Fibroblast of skin of right biceps (primary cell): ENCODE measurements at places on chromosomes 3 and 15.

GRCh38 chr3:137771401-137772213 is 7.5 kb downstream of the SOX14 start:
- no peak for DNase-seq

DNA sequence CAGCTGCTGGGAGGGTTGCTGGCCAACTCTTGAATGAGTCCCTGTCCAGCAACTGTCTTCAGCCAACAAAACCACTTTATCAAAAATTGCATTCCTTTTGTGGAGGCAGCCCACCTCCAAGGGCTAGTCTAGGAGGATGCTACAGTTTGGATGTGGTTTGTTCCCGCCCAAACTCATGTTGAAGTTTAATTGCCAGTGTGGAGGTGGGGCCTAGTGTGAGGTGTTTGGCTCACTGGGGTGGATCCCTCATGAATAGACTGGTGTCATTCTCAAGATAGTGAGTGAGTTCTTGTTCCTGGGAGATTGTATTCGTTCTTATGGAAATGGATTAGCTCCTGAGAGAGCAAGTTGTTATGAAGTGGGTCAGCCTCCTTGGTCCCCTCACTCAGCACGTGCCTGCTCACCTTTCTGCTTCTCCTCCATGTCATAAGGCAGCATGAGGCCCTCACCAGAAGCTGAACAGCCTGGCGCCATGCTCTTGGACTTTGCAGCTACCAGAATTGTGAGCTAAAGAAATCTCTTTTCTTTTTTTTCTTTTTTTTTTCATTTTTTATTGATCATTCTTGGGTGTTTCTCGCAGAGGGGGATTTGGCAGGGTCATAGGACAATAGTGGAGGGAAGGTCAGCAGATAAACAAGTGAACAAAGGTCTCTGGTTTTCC is 4.2 kb upstream of the RFC4 start:
- no peak for DNase-seq

DNA sequence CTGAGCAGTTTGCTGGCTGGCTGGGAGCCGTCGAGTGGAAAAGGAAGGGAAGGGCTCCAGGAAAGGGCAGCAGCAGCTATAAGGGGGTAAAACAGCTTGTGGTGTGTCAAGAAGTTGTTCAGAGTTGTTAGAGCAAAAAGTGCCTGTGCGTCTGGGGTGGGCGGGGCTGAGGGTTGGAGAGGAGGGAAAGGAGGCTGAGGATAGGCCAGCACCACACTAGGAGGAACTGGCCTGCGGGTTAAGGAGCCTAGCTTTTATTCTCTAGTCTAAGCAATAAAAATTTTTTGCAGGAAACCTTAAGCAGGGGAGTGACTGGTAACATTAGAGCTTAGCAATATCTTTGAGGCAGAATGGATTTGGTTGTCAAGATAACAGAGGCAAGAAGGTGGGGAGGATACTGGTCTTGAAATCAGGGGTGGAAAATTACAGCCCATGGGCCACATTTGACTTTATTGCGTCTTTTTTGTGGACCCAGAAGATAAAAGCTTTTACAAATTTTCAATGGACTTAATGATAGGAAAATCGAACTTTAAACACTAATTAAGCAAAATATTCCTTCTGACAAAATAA is 134.5 kb upstream of the AADACL2 start:
- no peak for DNase-seq

GRCh38 chr3:61650719-61651410 is 89.5 kb downstream of the PTPRG start:
- no peak for DNase-seq

DNA sequence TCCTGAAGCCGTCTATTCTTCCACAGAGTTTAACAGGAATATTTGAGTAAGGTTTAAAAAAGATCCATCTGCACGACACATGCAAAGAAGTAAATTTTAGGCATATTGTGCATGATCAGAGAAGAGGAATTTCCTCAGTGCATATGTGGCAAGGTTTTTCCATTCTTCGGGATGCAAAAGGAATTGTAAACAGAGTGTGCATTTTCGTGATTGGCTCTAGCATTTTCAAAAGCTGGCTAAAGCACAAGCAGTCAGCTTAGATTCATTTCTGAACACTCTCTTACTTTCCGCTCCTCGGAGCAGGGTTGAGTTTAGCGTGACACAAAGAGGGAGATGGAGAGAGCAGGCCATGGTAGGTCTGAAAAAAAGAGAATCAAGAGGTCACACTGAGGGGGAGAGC is 128.2 kb downstream of the ADAMTS9 start:
- peak; percentile 37 for DNase-seq

- DNase-seq: no peak
These were observed 2.9 kb upstream of the LTF start for GRCh38 chr3:46467562-46467961.

- DNase-seq: no peak
These were observed 36.0 kb downstream of the ARHGAP31 start for GRCh38 chr3:119330181-119330580.

GRCh38 chr15:23877502-23878412 is 190.7 kb upstream of the NDN start:
- DNase-seq: peak; percentile 8

- DNase-seq: peak; percentile 51
These were observed 15.0 kb downstream of the UACA start for GRCh38 chr15:70748281-70748747.

GRCh38 chr15:89177633-89178306 is 43.6 kb downstream of the RLBP1 start:
- DNase-seq: peak; percentile 76
